Karpas-422 (cell line): ENCODE measurements at places on chromosomes 7 and 10.

- no peak for DNase-seq
Observed at GRCh38 chr10:28946479-28946878, 269.2 kb downstream of the BAMBI start.

GRCh38 chr7:39085590-39086049 lies 107.9 kb downstream of the POU6F2 start:
- no peak for DNase-seq

- no peak for DNase-seq
Observed at GRCh38 chr10:32946108-32946507, 11.9 kb downstream of the ITGB1 start.

GRCh38 chr10:118045158-118045836 lies 1.4 kb downstream of the RAB11FIP2 start:
- DNase-seq, result peak; percentile 61

DNA sequence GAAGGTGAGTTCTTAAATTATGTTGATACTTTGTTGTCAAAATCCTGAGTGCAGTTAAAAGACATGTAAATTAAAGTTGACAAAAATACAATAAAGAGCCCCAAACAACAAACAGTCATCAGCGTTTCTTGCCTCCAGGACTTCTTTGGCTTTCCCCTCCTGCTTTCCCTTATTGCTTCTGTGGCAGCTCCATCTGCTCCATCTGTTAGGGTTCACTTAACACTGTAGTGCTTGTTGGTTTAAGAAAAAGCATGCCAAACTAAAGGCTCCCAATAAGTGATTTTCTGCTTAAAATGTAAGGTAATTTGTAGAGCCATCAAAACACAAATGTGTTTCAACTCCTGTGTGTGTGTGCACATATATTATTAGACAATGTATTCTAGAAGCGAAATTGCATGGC lies 254.3 kb upstream of the GNAI1 start:
- no peak for DNase-seq

DNA sequence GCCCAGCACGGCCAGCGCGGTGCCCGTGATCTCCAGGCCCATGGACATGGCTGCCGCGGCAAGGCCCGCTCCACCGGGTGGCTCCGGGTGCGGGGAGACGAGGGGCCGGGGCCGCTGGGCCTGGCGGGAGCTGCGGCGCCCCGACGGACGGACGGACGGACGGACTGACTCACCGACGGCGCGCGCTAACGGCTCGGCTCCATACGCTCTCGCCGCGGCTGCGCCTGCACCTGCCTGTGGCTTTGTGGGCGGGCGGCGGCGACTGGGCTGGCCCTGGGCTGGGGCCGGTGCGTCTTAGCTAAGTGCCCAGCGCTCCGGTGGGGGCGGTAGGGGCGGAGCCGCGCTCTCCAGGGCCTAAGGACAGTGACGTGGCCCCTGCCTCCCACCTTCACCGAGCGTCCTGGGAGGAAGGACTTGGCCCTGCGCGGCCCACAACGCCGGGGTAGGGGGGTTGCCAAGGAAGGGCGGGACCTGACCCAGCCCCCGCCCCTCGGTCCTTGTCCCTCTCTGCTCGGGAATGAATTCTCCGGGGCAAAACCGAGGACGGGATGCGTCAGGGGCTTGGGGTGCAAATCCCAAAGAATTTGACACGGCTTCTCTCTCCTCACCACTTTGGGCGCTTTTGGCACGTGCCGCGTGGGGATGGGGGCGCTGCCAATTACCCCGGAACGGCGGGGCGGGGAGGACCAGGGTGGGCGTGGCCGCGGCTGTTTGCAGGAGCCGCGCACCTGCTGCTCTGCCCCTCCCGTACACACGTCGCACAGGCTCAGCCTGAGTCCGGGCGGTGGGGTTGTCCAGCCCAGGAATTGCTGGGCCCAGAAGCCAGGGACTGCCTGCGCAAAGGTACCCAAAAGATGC lies at the start of gene CLDN3:
Gene CLDN3, minus strand, starts transcription at position 269 of the 858 bp plus-strand sequence. Its CDS starts 221 bp downstream, at position 48.
- no peak for DNase-seq

- no peak for DNase-seq
Observed at GRCh38 chr7:92714767-92715166, 121.6 kb downstream of the CDK6 start.

- no peak for DNase-seq
Observed at GRCh38 chr10:51377932-51378599, 303.8 kb downstream of the PRKG1 start.

DNA sequence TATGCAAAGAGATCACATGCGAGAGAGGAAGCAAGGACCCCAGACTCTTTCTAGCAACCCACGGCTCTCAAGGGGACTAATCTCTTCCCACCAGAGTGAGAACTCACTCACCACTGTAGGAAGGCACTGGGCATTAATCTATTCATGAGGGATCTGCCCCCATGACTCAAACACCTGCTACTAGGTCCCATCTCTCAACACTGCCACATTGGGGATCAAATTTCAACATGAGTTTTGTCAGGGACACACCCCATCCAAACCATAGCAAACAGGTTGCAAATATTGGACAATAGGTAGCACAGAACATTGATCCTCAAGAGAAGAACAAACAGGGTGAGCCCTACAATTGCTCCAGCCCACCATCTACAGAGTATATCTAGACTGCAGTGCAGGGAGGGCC lies 740.6 kb downstream of the LRMDA start:
- no peak for DNase-seq

DNA sequence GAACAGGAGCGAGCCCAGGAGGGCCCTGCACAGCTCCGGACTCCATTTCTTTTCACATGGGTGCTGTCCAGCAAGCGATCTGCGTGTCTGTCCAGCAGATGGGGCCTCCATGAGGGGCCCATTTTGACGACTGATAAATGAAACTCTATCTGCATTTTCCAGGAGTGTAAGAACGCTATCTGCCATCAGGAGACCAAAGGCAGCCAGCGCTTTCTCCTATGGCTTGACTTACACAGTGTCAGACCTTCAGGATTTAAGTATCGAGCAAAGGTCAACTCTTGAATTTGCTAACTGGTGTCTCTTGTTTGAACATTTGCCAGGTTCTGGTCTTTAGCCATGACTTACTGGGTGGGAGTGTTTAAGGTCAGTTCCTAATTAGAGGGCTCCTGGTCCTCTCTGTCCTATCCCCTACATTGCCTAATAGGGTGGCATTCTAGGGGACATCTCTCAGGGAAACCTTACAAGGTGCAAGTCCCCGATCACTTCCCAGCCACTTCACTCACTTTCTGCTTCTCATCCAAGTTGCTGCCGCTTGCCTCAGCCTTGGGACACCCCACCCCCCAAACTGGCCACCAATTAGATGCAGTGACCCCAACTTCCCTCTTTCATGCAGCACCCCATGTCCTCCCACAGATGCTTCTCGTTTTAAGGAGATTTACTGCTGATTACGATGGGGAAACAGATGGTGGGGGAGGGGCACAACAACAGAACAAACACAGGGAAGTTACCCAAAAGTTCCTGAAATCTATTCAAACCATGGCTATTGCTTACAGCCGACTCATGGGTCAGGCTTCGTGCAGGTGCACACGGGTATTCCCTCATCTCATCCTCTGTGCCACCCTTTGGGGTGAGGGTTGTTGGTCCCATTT lies 20.0 kb downstream of the VSIR start:
- DNase-seq, result no peak

DNA sequence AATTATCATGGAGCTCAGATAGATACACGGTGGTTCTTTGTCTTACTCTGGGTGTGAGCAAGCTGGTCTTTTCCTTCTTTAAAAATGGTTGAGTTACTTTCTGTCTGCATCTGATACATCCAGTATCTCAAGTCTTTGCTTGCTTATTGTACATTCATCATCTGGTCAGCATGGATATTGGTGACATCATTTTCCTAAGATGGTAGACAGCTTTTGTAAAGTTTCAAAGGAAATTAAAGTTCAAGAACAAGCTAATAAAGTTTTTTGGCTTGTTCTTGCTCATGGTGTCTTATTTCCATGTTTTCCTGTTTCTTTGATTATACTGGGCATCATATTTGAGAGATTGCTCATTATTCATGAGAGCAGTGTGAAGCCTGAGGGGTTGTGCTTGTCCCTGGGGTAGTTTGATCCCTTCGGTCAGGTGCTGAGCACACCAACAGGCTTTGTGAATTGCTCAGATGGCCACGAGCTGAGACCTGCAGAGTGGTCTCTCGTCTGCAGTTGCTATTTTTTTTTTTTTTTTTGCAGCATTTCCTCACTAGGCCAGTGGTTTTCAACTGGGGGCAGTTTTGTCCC lies 38.5 kb downstream of the MGMT start:
- DNase-seq, result no peak

GRCh38 chr10:6306917-6307316 lies 104.2 kb downstream of the PFKFB3 start:
- DNase-seq, result no peak

DNA sequence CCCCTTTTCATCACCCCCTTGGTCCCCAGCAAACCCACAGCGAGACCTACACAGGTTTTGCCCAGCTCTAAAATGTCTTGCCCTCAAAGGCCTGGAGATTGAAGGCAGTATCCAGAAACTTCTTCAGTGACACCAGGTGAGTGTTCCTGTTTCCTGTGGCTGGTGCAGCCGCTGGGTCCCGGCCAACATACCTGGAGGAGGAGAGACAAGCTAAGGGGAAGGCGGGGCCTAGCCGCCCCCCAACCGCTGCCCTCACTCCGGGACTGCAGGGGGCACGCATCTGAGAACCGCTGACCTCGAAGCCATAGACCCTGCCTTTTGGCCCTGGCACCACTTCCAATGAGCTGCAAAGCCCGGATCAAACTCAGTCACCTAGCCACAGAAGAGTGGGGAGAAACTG lies 27.0 kb downstream of the OGDHL start:
- no peak for DNase-seq

- no peak for DNase-seq
Observed at GRCh38 chr10:26931223-26931622, 70.5 kb upstream of the ABI1 start.

- no peak for DNase-seq
Observed at GRCh38 chr10:4766454-4766853, 59.6 kb upstream of the AKR1E2 start.

DNA sequence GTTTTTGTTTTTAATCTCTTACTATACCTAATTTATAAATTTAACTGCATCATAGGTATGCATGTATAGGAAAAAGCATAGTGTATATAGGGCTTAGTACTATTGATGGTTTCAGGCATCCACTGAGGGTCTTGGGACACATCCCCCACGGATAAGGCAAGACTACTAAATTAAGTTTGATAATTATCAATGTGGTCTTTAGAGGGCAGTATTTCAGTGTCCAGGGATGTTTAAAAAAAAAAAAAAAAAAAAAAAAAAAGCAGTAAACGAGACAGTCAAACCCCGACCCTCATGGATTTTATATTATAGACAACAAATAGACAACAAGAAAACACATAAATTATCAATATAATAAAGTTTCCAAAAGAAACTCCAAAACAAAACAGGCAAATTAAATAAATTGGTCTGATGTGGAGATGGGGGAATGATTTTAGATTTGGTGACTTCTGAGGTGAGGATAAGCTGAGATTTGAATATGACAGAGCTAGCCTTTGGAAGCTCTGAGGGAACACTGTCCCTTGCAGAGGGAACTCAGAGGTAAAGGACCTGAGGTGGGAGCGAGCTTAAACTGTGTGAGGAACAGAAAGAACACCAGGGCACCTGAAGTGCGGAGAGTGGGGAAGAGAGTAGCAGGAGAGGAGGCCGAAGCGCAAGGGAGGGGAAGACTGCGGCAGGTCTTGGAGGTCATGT lies 14.8 kb downstream of the ACSM6 start:
- DNase-seq, result no peak

DNA sequence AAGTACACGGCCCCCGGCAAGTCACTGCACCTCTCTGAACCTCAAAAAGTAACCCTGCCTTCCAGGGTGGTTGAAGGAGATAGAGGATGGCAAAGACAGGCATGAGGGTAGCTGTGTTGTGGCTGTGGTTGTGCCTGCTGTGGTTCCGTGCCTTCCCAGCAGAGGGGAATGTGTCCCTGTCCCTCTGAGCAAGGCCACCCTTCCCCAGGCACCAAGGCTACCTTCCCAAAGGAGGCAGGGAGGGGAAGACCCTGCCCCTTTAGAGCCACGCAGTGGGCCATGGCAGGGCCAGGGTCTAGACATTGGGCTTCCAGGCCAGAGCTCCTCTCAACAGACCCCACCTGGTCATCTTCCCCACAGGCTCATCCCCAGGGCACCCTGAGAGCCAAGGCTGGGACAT lies 18.8 kb downstream of the CRHR2 start:
- DNase-seq, result no peak

DNA sequence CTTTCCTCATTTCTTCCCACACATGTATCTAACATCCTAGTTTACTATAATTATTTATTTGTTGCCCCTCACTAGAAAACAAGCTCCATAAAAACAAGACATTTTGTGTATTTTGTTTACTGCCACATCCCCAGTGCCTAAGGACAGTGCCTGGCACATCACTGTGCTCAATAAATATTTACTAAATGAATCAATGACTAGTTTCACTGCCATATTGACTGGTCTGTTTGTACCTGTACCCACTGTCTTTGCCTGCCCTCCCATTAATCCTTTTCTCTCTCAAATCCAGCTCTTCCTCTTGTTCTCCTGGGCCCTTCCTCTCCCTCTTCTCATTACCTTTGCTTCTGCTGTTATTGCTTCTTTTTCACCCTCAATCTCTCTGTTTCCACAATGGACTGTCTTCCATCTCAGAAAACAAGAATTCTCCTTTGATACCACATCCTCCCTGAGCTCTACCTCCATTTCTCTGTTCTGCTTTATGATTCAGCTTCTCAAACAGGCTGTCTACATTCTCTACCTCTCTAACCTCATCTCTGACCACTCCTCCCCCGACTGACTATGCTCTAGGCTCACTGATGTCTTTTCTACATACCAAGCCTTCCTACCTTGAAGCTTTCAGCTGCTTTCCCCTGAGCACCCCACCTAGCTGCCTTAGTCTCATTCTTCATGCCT lies 8.3 kb upstream of the FAM133B start:
- DNase-seq, result no peak

GRCh38 chr7:102188746-102189145 lies 97.9 kb upstream of the SH2B2 start:
- no peak for DNase-seq

- DNase-seq, result no peak
Observed at GRCh38 chr10:115001506-115002381, 63.7 kb downstream of the TRUB1 start.

DNA sequence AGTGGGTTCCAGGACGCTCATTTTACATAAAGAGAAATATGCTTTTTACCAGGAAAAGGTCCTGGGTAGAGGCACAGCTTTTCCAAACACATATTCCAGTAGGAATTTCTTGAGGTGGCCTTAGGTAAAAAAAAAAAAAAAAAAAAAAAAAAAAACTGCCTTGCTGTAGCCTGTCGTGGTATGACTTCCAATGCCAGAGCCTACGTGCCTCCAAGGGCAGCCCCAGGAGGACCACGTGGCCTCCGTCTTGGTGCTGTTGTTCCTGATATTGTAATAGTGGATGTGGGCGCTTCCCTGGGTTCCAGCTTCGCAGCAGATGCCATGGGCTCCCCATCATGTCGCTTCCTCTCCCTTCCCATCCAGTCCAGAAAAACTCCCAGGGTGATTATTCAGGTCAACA lies 49.3 kb downstream of the PRKAG2 start:
- DNase-seq, result no peak

DNA sequence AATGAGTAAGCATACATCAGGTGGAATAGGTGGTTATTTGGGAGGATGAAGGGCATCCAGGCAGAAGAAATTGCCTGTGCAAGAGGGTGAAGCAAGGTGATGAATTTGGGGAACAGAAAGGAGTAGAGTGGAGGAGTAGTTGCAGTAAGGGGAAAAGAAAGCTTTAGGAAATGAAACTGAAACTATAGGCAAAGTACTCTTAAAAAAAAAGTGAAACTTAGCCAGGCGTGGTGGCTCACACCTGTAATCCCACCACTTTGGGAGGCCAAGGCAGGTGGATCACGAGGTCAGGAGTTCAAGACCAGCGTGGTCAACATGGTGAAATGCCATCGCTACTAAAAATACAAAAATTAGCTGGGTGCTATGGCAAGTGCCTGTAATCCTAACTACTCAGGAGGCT lies 17.6 kb downstream of the NUP205 start:
- peak; percentile 53 for DNase-seq

GRCh38 chr7:44824894-44825526 lies 22.9 kb downstream of the H2AZ2 start:
- DNase-seq, result no peak
